ENCODE measurements at places on chromosomes 1 and 21.

DNA sequence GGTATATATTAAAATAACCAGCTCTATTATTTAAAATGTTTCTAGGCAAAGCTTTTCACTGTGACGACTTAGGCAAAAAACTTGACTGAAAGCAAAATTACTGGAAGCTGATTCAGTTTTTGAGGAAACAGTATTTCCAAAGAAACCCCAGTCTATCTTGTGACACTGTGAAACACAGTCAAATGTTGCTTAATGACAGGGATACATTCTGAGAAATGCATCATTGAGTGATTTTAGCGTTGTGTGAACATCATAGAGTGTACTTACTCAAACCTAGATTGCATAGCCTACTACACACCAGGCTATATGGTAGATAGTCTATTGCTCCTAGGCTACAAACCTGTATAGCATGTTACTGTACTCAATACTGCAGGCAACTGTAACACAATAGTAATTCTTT lies 116.9 kb upstream of the KCNK1 start:
- no peak for DNase-seq

DNA sequence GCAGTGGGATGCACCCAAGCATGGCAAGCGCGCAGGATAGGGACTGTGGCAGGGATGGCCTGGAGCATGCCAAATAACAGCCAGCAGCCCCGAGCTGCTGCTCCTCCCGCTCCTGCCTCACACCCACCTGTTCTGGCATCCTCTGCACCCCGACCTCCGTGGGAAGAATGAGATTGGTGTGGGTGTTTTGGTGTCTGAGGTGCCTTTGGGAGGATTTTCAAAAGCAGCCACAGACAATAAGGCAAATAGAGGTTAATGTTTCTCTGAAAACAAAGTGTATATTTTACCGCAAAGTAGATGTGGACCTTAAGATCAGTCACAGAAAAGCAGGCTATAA lies 35.5 kb downstream of the IGFN1 start:
- no peak for DNase-seq

GRCh38 chr1:155124503-155125463 lies 2.9 kb upstream of the EFNA1 start:
- no peak for DNase-seq

- DNase-seq: no peak
These were observed 36.8 kb downstream of the UBE2U start for GRCh38 chr1:64240206-64240605.

DNA sequence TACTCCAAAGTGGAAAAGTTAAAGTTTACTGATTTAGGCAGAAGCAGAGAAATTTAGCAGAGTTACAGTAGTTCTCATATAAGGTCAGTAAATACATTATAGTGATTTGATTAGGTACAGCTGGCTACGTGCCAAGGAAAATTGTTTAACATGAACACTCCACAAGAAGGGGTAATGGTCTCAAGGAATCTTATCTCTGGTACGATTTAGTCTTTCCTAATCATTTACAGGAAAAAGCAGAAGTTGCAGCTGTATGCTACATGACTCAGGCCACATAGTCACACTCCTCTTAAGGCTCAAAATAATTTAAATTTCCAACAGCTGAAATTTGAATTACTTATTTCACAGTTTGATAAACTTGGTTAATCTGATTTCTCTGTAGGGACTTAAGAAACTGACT lies 36.9 kb upstream of the OR2B11 start:
- no peak for DNase-seq

DNA sequence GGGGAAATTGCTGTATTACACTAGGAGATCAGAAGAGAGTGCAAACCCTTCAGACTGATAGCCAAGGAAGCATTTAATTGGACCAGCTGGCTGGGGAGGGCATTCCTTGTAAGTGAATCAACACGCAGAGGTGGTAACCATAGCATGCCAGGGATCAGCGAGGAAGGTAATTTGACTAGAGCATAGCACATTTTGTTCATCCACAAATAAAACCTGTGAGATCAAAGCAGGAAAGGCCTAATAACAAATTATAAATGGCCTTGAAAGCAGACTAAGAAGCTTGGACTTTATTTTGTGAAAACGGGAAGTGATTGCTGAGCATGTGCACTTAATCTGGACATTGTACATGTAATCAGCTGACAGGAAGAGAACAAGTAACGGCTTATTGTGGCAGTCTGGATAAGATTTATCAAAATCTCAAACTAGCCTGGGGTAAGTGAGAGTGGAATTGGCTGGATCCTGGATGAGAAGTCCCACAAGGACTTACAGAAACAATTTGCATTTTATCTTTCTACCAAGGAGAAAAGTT lies 11.7 kb upstream of the CD55 start:
- no peak for DNase-seq

Data from NCI-H1105 treated with DMSO at 0.1 percent for 48 hours (cell line).